Right atrium auricular region (tissue), 2 donors: ENCODE measurements at places on chromosomes 13 and 19. TPM values are rescaled to one million over a fixed set of nuclear protein-coding genes. Genes with fewer than 3 reads are reported as not detected.

Gene RGCC
- 53.9 TPM for total RNA-seq

Gene SIGLECL1
- total RNA-seq = not detected

Gene ITM2B
- total RNA-seq = 495 TPM

Gene RFPL4AL1
- total RNA-seq = not detected

DNA sequence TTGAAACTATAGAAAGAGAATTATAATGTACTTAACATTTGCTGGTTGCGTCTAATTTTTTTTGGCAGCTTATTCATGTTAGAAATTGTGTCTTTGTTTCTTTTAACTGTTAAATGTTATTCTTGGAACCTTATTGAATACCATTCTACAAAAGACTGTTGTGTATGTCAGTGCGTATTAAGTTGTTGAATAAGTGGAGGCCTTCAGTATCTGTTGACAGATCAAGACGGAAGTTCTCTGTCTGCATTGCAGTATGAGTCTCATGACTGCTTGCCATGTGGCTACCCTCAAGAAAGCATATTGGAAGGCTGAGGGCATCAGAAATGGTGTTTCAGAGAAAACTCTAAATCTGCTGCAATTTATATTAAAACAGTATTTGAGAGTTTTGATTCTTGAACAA lies 8.5 kb downstream of the UBA2 start:
- no peak for DNase-seq

- DNase-seq = no peak
These were observed 2.5 kb downstream of the LIG4 start for GRCh38 chr13:108212886-108213285.

DNA sequence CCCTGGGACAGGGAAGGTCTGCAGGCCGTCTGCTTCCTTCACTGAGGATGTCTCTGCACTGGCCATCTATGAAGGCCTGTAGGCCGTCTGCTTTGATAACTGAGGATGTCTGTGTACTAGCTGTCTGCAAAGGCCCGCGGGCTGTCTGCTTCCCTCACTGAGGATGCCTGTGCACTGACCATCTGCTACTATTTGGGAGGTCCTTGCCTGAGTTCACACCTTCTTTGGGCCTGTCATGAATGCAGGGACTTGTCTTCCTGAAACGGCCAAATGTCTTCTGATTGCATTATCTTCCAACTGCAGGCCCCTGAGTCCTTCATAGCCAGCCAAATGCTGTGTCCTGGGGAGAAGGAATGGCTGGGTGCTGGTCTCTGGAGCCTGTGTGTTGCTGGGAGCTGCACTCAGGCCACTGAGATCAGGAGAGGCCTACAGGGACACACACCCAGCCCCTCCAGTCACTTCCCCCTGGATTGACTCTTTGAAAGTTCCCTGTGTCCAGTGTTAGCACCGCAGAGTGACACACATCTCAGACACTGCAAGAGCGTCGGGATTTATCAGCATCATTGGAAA lies 72.9 kb downstream of the TEX29 start:
- no peak for DNase-seq

- no peak for DNase-seq
These were observed 412.0 kb downstream of the SLITRK1 start for GRCh38 chr13:83470133-83470797.

DNA sequence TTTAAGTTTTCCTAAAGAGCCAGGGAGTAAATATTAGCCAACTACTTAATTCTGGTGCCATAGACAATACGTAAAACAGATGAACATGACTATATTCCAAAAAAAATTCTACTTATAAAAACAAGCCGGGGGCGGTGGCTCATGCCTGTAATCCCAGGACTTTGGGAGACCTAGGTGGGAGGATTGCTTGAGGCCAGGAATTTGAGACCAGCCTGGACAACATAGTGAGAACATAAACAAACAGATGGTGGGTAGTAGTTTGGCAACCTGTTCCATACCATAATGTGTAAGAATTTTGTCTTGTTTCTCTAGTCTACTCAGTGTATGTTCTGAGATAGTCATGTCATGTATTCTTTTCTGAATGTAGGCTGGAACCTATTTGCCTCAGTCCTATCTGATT lies 25.4 kb downstream of the ITM2B start:
- DNase-seq = no peak

DNA sequence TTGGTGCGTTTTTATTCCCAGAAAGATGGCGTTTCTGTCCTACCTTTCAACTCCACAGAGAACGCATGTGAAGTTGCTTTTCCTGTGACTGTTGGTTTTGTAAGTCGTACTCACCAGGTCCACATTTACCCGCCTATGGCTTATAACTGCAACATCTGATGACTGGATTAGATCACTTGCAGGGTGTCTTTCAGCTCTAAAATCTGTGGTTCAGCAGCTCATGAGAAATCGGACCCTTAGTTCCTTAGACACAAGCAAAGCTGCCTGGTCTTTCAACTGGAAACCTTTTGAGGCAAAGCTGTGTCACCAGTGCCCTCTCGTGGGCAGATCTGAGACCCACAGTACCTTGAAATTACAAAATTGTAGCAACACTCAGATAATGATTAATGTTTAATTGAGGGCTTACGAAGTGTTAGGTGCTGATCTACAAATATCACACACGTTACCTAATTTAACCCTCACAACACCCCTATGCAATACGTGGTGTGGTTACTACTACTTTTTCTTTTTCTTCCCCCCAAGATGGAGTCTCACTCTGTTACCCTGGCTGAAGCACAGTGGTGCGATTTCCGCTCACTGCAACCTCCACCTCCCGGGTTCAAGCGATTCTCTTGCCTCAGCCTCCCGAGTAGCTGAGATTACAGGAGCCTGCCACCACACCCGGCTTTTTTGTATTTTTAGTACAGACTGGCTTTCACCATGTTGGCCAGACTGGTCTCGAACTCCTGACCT lies 65.4 kb downstream of the RUBCNL start:
- DNase-seq = peak; percentile 70

DNA sequence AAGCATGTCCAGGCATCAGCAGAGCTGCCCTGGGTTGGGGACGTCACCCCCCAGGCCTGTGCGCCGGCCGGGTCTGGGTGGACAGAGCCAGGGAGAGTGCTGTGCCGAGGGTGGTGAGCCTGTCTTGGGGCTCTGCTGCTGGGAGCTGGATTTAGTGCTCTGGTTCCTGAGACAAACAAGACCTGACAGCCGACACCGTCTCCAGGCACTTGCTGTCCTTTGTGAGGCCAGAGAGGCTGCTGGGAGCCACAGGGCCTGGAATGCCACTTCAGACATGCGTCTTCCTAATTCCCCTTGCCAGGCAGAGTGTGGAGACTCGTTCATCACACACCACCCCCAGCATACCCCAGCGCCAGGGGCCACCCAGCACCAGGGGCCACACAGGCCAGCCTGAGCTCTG lies 165.8 kb downstream of the KDM4B start:
- DNase-seq = no peak

DNA sequence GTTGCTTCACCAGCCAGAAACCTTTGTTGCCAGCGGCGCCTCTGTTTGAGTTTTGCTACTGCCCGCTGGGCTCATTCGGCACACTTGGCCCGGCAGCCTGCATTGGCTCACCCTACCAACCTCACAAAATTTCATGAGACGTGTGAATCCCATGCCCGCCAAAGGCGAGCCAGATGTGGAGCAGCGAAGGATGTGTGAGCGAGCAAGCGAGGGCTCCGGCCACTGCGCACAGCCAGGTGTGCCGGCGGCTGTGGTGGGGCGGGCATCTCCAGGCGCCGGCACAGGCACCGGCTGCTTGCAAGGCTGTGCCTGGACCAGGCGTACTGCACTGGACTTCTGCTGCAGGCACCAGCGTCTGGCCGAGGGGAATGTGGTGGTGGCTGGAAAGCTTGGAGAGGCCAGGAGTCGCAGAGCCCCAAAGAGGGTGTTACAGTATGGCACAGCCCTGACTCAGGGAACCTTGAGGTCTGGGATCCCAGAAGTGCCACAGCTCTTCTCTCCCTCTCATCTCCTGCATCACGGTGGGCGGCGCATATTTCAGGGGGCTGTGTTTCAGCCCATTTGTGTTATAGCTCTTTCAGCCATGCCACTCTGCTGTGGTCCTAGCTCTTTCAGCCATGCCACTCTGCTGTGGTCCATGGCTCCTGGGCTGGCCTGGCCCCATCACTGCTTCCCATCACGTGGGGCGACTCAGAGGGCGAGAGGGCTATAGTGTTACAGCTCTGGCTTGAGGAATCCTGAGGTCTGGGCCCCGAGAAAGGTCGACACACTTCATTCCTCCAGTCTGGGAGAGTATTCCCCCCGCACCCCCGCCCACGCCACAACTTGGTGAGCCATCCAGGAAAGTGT lies 592.0 kb upstream of the SLITRK5 start:
- DNase-seq = no peak

GRCh38 chr19:21705393-21705792 lies 62.0 kb downstream of the ZNF100 start:
- no peak for DNase-seq

GRCh38 chr19:55301459-55302317 lies 17.9 kb downstream of the BRSK1 start:
- DNase-seq = peak; percentile 85

DNA sequence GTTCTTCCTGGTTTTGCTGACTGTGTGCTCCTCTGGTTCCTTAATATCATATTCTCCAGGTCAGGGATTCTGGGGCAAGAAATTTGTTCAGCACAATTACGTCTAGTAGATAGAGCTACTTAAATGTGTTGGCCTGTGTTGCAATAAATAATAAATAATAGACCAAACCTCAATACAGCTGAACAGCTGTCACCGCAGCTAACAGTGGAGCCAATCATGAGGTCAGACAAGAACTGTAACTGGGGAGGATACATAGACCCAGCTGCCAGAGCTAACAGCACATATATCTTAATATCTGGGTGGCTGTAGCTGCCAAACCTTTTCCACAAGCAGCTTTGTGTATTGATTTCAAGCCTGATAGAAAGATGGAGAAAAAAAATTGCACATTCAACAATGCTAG lies 1596.3 kb upstream of the PCDH20 start:
- DNase-seq = no peak

GRCh38 chr13:53494406-53494805 lies 465.8 kb downstream of the OLFM4 start:
- DNase-seq = no peak

- no peak for DNase-seq
These were observed 4.2 kb downstream of the FNDC3A start for GRCh38 chr13:48979892-48980291.

DNA sequence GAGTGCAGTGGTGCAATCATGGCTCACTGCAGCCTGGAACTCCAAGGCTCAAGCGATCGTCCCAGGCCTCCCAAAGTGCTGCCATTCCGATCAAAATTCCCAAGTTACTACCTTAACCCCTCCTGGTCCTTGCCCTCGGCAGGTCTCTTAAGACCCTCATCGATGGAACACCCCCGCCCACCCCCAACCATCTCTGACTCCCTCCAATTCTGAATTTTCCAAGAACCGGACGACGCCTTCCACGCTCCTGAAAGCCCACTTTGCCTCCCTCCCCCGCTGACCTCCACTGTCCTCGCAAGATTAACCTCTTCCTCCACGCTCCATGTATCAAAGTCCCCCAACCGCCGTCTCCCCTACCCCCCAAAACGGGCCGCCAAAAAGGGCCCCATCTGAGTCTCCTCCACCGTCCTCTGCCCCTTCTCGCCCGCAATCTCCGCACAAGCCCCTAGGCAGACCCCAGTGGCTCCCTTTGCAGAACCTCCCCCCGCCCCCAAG lies 539 bp downstream of the DAPK3 start:
- no peak for DNase-seq

DNA sequence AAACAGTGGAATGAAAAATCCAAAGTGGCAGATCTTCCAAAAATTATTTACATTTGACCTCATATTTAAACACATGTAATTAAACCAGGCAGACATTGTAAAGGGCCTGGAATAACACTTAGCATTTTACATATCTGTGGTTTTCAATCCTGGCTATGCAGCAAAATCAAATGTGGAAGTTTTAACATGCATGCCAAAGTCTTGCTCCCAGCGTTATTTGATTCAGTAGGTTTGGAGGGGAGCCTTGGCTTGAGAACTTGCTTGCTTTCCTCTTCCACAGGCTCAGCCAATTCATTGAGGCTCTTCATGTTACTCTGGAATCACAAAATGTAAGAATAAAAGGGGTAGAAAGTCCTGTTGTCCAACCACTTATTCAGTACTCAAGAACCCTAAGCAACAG lies 42.5 kb upstream of the INTS6 start:
- no peak for DNase-seq

DNA sequence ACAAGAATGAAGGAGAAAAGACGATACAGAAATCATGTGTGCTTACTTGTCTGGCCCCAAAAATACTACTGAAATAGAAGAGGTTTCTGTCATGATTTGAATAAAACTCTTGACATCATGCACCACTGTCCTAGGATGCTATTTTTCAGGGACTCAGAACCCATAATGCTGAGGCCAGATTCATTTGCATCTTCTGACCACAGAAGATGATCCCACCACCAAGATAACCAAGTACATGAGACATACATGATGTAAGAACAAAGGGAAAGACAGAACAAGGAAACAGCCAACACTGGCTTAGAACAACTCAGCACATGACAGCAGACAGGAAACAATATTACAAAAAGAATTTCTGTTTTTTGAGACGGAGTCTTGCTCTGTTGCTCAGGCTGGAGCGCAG lies 2.5 kb downstream of the ZNF552 start:
- DNase-seq = no peak

GRCh38 chr13:30675717-30676116 lies 58.0 kb downstream of the USPL1 start:
- DNase-seq = no peak

DNA sequence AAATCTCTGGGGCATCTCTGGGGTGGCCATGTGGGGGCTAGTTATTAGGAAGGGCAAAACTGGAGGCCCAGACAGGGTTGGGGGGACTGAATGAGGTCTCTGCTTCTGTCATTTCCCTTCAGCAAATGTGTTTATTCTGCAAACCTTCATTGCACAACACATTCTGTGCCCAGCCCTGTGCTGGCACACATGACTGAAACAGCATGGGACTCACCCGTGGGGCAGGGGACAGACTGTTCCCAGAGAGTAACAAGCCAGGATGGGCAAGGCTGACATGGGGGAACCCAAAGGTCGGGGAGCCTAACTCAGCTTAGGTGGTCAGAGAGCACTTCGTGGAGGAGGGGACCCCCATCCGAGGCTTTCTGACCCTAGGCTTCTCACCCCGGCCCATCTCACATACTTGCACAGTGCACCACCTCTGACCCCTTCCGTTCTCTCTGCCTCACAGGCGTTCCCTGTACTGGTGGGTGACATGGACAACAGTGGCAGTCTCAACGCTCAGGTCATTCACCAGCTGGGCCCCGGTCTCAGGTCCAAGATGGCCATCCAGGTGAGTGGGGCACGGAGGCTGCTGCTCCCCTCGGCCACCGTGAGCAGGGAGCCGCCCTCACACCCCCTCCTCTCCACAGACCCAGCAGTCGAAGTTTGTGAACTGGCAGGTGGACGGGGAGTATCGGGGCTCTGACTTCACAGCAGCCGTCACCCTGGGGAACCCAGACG lies 2.4 kb downstream of the TOMM40 start:
- no peak for DNase-seq

- DNase-seq = no peak
These were observed 135.5 kb downstream of the KLF5 start for GRCh38 chr13:73194310-73194709.

DNA sequence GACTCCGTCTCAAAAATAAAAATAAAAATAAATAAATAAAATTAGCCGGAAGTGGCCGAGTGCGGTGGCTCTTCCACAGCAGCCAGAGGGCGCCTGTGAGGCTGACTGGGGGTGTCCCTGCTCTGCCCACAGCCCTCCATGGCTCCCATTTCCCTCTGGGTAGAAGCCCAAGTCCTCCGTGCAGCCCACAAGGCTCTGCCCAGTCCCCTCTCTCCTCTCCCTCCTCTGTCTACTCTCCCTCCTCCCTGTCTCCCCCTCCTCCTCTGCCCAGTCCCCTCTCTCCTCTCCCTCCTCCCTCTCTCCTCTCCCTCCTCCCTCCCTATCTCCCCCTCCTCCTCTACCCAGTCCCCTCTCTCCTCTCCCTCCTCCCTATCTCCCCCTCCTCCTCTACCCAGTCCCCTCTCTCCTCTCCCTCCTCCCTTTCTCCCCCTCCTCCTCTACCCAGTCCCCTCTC lies 20.4 kb downstream of the MISP start:
- no peak for DNase-seq
